AG10803 (cell line): ENCODE measurements at places on chromosomes 12 and 14.

GRCh38 chr12:215116-215515, 1.2 kb upstream of the SLC6A12 start:
- DNase-seq = no peak

DNA sequence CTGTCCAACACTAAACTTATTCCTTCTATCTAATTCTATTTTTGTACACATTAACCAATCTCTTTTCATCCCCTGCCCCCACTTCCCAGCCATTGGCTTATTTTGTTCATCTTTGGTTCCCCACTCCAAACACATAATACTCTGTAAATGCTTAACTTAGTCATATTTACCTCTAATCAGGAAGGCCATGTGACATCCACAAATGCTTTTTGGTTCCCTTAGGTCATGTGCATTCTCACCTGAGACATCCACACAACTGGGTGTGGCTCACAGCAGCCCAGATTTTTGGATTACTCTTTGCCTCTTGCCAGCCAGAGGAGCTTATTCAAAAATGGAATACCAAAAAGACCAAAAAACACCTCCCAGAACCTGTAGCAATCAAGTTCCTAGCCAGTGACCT, 28.4 kb downstream of the ARL1 start:
- DNase-seq = no peak

DNA sequence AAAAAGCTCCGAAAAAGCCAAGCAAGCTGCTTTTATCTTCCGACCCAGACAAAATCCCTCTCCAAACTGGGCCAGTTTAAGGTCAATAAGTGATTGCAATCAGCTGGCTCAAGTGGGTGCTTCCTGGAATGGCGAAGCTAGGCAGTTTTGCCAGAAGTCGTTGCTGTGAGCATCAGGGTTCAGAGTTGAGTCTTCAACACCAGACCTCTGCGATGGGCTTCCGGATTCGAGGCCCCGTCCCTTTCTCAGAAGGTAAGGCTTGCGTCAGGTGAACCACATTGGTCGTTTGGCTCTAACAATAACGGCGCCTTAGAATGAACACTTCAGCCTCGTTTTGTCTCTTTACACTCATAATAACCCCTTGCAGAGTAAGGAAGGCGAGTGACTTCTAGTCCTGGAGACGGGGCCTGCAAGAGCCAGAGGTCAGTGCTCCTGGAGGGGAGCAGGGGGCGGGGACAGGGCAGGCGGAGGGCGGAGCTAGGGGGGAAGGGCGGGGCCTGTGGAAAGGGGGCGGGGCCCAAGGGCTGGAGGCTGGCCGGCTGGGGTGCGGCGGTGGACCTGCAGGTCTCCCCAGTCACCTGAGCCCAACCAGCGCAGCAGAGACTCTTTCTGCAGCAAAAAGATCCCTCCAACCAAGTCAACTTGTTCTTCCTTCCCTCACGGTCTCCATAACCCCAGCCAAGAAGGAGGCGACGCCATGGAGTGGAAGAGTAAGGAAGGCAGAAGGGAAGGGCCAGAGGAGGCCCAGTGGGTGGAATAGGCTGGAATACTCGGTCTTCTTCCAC, 34.0 kb upstream of the NFYB start:
- DNase-seq = no peak

GRCh38 chr12:6567112-6567670, 900 bp downstream of the NOP2 start:
- DNase-seq = no peak

- no peak for DNase-seq
These were observed 75.5 kb downstream of the ACADS start for GRCh38 chr12:120801146-120801545.

DNA sequence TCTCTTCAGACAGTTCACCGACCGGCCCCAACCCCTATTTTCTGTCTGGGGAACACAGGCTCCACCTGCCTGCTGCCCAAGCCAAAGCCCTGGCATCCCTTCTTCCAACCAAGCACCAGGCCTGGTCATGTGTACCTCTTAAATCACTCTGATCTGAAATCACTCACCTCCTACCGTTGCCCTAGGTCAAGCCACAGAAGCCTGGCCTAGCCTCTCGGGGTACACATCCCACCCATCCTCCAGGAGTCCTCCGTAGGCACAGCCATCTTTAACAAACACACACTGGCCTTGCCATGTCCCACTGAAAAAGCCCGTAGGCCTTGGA, 81.8 kb downstream of the IRF2BPL start:
- DNase-seq = no peak

- no peak for DNase-seq
These were observed 28.2 kb upstream of the BCL11B start for GRCh38 chr14:99300190-99300589.

DNA sequence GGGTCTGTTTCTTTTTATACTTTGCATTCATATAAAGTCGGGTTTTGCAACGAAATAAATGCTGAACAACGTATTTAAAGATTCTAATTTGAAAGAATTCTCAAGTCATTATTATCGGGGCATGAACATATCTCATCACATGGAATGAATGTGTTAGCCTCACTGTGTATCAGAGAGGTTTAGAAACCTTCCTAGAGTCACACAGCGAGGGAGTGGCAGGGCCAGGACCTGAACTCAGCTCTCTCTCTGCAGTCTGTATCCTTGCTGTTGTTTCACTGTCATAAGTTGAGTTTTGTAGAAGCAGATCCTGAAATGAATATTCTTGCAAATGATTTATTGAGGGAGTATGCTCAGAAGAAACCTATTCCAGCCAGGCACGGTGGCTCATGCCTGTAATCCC, 209.2 kb upstream of the NOS1 start:
- DNase-seq = no peak

- no peak for DNase-seq
These were observed 35.1 kb upstream of the RPL10L start for GRCh38 chr14:46686652-46687051.

DNA sequence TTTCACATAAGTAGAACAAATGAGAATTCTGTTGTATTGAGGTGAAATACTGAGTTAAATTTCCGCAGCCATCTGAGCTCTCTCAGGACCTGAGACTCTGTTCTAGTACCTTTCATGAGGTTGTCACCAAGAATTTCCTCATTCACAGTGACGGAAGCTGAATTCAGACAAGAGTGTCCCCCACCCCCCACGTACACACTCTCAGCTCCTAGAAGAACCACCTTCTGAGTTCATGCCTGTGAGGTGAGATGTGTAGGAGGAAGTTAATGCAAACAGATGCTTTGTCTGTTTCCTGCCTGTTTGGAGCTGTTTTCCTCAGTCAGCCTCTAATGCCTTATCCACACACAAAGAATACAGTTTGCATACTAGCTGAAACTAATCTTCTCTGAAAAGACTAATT, 18.2 kb downstream of the BICDL1 start:
- DNase-seq = no peak

GRCh38 chr12:93041416-93041815, 112.3 kb upstream of the EEA1 start:
- no peak for DNase-seq

DNA sequence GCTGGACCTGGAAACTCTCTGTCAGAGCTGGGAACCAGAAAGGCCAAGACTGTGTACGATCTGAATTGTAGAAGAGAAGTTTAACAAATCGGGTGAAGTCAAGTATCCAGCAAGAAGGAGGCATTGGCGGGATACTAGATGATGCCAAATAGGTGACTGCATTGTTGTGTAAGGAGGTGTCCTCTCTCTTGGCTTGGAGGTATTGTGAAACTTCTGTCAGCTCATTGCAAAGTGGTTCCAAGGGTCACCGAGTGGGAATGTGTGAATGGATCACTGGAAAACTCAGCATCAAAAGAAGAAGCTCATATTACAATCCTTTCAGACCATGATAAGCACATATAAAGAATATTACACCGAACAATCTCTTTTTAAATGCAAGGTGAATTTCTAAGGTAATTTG, 11.7 kb downstream of the NAV3 start:
- no peak for DNase-seq

- DNase-seq = no peak
These were observed 27.2 kb upstream of the FBRSL1 start for GRCh38 chr12:132462788-132463187.

DNA sequence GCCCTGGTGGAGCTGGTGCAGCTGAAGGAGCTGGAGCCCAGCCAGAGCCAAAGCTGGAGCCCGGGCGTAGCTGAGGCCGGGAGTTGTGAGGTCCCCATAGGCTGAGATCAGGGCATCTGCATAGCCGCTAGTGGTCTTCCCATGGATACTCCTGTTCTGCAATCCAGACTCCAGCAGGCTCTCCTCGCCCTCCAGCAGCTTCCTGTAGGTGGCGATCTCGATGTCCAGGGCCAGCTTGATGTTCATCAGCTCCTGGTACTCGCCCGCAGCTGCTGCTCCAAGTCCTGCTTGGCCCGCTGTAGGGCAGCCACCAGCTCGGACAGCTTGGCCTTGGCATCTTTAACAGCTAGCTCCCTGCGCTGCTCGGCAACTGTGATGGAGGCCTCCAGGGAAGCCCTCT, 966.1 kb downstream of the FSCB start:
- no peak for DNase-seq

- peak; percentile 42 for DNase-seq
These were observed 253.1 kb downstream of the ANO2 start for GRCh38 chr12:5691943-5692342.

DNA sequence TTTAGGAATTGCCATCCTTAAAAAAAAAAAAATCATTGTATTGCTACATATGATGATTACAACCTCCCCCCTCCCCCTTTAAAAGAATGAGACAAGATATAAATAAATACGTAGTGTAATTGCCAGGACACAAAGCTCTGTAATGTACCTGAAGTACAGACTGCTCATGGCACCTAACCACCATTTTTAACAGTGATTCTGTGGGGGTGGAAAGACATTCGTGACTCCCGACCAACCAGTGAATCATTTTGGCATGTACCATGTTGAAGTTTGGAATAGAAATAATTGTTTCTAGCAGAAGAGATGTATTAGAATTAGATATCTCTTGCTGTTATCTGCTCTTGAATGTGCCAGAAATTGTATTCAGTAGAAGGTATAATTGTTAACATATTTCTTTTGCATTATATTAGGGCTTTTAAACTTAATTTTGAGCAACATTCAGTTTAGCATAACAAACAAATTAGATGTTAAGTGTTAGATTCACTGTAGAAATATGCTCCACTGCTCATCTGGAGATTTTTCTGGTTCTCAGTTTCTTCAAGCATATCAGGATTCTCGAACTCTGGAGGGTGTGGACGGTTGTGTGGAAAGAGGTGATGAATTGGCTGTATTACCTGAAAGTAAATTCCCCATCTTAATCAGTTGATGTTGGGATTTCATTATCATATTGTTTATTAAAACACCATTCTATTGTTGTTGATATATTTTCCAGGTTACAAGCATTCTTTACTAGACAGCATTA, 31.1 kb downstream of the FRS2 start:
- peak; percentile 43 for DNase-seq

DNA sequence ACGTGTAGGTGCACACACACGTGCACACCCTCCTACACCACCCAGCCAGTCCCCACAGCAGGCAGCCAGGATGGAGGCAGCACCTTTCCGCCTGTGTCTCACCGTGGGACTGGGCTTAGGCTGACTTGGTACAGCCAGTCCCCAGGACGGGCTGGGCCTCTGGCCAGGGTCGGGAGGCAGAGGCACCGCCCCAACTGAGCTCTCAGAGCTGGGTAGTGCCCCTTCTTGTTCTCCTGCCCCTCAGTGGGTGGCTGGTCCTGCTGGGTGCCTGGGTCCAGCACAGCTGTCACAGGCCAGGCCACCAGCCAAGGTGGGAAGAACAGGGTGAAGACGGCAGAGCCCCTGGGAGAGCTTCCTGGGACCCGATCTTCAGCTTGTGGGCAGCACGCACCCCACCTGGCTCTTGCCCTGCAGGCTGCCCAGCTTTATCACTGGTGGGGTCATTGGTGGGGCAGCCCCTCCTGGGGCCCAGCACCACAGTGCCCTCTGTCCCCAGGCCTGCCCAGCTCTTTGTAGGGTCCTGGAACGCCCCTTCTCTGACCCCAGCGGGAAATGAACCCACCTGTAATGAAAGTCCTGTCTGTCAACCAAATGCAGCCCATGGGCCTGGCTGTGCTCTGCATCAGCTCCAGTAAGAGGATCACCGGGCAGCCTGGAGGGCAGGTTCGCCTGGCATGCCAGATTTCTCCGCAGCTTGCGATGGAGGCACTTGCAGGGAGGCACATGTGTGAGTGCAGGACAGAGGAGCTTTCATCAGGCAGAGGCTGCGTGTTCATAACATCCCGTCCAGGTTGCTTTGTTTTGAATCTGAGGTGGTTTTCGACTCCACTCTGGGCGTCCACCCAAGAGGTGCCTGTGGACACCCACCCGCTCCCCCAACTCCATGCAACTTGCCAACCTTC, 14.7 kb downstream of the CDCA4 start:
- DNase-seq = no peak

DNA sequence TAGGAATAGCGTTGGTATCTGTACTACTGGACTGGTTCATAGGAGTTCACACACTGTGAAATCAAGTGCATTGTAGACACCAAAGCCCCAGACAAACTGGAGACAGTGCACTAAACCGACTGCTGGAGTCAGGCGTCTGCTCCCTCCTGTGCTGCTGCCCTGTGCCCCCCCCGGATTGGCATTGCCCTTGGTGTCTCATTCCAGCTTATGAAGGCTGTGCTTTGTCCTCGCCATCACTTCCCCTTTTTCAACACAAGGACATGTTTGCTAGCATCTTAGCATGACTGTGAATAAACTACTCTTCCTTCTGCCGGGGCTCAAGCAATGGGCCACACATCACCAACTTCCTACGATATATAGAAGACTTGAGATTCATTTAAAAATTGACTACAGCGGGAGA, 84.0 kb downstream of the TMCC3 start:
- no peak for DNase-seq

- peak; percentile 52 for DNase-seq
These were observed 275.0 kb upstream of the G2E3 start for GRCh38 chr14:30283822-30284446.

DNA sequence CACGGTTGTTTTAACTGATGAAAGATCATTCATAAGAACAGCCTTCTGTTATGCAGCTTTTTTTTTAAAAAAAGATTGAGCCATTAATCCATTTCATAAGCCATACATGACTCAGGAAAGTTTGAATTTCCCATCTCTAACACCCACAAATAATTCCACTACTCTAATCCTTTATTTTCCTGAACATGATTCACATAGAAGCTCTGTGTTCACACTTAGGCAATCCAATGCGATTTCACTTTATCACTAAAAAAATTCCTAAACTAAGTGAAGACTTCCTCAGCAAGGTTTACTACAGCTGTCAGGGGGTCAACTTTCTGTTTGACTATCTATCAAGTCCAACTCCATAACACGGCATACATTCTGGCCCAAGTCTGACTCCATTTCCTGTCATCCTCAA, 25.9 kb downstream of the PKP2 start:
- DNase-seq = no peak

- DNase-seq = peak; percentile 11
These were observed 503.7 kb downstream of the SLC6A15 start for GRCh38 chr12:84408936-84409335.

- no peak for DNase-seq
These were observed 18.9 kb downstream of the PYROXD1 start for GRCh38 chr12:21456291-21456780.

DNA sequence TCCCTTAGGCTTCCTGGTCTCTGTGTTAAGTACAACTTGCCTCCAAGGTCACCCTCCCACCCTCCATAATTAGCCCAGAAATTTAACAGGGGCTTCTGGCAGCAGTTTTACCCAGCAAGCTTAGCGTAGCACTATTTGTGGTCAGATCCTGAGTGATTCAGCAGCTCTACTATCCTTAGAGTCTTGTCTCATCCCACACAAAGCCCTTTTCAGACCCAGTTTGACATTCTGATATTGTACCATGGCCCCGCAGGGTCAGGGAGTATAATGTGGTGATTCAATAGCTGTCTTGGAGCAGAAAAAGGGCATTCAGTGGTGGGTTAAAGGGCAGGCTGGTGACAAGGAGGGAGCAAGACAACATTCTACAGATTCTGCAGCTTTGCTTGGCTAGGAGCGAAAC, 153.8 kb upstream of the DDHD1 start:
- peak; percentile 3 for DNase-seq
